ENCODE measurements at places on chromosomes 6 and 20.

- no peak for DNase-seq
Measured at GRCh38 chr6:162773996-162774395, 46.2 kb downstream of the PACRG start.

DNA sequence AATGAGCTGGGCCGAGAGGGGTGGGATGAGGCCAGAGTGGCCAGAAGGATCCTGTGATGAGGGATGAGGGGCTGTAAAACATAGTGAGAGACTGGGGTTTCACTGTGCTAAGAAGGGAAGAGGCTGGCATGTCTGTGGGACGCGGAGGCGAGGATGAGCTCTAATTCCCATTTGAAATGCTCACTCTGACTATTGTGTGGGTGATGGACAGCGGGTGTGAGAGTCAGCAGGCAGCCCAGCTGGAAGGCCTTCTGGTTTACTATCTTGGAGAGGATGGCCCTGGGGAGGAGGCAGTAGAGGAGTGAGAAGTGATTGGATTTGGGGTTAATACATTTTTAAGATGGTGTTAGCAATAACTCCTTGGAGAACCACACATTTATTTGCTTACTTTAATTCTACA lies 9.5 kb upstream of the MICA start:
- DNase-seq = no peak

GRCh38 chr6:33160728-33161344 lies 31.4 kb downstream of the COL11A2 start:
- DNase-seq = no peak

- DNase-seq = no peak
Measured at GRCh38 chr20:41609474-41609873, 8.7 kb downstream of the CHD6 start.

GRCh38 chr6:25682324-25682723 lies 30.3 kb downstream of the SCGN start:
- no peak for DNase-seq

- DNase-seq = no peak
Measured at GRCh38 chr6:3776881-3777507, 25.5 kb upstream of the PXDC1 start.

GRCh38 chr6:52263709-52264540 lies 19.6 kb upstream of the IL17F start:
- peak; percentile 37 for DNase-seq

GRCh38 chr20:18717062-18717461 lies 96.5 kb upstream of the SCP2D1 start:
- DNase-seq = no peak

DNA sequence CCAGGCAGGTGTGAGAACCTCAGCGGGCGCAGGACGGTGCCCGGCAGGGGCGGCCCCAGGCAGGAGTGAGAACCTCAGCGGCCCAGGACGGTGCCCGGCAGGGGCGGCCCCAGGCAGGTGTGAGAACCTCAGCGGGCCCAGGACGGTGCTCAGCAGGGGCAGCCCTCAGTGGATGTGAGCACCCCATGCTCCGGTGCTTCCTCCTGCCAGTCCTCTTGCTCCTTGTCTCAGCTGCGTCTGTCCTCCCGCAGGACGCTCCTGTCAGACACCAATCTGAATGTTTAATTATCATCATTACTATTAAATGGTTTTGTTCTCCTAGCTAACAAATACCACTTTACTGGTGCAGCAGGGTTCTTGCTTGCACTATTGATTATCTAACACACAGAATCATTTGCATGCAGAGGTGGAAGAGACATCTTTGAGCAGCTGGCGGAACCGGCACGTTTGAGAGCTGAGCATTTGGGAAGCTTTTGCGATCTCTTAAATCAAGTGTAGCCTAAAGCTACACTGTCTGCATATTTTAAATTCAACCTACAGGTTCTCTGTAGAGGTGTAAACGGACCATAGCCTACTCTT lies 39.4 kb upstream of the DACT2 start:
- no peak for DNase-seq

- DNase-seq = no peak
Measured at GRCh38 chr20:59787538-59787890, 145.9 kb downstream of the SYCP2 start.

GRCh38 chr20:54043076-54043967 lies 27.1 kb downstream of the BCAS1 start:
- no peak for DNase-seq

DNA sequence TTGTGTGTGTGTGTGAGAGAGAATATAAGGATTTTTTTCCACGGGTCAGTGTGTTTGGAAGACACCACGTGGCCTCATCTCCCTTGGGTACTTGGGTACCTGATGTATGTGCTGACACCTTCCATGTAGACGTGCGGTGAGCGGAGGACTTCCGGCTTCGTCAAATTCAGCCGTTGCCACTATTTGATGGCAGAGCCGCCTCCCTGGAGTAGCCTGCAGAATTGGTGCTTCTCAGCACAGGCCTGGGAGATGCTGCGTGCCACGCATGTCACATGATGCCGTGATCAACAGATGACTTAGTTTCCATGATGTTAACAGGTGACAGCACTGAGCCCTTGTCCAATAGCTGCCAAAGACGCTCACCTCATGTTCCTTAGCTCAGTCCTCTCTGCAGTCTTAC lies 69.4 kb downstream of the CDH4 start:
- no peak for DNase-seq

- no peak for DNase-seq
Measured at GRCh38 chr6:154653853-154654252, 79.4 kb upstream of the SCAF8 start.

DNA sequence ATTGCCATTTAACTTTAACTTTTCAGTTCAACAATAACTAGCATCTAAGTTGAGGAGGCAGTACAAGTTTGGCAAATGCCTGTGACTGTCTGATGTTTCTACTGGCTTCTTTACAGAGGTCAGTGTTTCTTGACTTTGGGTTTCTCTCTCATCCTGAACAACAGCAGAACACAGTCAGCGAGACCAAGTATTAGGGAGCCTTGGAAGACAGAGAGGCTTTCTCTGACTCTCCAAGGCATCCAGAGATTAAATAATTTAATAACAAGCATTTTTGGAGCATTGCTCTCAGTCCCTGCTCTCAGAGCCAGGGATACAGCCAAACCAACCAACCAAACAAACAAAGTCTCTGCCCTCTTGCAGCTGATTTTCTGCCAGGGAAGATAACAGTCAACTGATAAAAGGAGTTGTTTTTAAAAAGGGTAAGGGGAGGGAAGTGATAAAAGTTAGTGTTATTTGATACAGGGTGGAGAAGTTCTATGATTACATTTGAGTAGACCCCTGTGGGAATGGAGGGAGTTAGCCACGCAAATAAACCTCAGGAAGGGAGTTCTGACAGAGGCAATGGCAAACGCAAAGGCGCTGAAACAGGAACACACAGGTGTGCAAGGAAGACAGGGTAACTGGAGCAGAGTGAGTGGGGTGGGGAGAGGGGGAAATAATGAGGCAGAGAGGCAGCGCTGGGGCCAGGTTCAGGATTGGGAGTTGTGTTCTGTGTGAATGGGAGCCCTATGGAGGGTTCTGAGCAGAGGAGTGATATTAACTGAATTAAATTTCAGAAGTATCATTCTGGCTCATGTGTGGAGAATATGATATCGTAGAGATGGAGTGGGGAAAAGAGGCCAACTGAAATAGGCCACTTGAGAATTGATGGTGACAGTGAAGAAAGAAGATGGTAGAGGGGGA lies 55.2 kb downstream of the SEL1L2 start:
- no peak for DNase-seq

DNA sequence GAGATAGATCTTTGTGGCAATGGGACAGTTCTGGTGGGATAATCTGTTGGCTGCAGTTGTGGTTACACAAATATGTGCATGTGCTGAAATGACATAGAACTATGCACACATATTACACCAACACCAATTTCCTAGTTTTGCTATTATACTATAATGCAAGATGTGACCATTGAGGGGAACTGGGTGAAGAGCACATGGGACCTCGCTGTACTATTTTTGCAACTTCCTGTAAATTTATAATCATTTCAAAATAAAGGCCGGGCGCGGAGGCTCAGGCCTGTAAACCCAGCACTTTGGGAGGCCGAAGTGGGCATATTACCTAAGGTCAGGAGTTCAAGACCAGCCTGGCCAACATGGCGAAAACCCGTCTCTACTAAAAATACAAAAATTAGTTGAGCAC lies 8.7 kb downstream of the ARMC12 start:
- no peak for DNase-seq

GRCh38 chr6:109029313-109029712 lies 65.3 kb downstream of the SESN1 start:
- DNase-seq = no peak

- DNase-seq = no peak
Measured at GRCh38 chr20:57647006-57647932, 27.0 kb upstream of the ZBP1 start.

DNA sequence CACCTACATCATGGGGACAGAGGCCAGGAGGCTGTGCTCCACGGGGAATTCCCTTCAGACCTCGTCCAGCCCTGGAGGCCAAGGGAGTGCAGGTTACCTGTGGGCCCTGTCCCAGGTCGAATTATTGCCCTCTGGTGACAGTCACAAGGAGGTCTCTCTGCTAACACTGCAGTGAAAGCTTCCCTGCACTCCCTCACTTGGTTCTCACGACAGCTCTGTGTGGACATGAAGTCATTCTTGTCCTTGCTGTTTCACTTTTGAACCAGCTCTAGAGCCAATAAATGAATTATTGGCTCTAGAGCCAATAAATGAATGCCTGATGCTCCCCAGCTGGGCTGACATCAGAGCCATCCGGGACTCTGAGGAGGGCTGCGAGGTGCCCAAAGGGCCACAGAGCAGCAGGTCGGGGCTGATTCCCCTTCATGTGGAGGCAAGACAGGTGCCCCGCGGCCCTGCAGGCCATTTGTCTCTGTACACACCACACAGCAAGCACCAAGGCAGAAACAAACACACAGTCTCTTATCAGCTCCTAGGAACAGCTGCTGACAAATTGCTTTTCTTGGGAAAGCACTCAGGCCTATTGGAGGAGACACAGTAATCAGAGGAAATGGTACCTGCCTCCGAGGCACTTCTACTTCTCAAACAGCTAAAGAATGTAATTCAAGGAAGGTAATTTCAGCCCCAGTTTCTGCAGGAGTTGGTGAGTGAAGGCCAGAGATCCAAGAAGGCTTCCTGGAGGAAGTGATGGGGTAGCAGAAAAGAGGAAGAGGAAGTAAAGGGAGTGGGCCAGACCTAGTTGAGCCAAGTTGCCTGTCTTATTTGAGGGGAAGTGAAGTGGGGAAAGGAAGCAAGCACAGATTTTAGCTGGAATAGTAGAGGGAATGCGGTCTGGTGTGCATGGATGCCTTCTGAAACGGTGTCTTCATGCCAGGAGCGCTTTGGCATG lies 27.5 kb upstream of the TBXT start:
- no peak for DNase-seq

DNA sequence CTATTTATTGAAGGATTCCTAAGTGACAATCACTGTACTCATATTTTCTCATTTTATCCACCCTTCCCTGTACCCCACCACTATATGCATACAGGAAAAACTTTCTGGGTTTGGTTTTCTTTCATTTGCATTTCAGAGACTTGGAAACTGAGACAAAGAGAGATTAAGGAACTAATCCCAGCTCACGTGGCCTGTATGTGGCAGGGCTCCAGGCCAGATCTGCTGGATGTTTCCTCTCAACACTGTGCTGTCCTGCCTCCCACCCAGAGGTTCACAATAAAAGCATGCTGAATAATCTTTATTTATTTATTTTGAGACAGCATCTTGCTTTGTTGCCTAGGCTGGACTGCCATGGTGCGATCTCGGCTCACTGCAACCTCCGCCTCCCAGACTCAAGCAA lies 50.2 kb downstream of the CEP162 start:
- no peak for DNase-seq

GRCh38 chr6:38320843-38321242 lies 318.9 kb downstream of the BTBD9 start:
- no peak for DNase-seq

DNA sequence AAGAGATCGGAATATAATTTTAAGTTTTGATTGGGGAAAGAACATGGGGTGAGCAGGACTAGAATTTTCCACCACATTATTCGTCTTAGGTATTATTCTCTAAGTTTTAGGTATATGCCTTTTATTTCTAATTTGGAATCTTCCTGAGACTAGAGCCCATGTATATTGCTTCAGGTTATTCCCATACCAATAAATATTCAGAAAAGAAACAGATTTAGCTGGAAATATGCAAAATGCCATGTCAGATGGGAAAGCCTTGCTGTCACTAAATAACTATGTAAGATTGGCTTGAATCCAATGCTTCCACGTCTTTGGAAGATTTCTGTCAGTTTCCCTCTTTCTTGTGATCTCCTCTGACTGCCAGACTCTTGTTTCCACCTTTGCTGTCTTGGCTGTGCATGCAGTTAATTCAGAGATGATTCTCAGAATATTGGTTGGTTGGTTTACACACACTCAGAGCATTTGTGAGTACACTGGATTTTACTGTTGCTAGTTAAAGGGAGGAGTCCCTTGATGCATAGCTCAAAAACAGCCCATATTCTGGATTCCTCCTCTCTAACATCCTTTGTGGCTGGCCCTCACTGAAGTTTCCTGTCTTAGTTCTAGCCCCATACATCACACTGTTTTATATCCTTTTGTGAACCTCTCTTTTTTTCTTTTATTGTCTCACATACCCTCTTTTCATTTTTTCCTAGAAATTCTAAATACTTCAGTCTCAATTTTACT lies 64.3 kb downstream of the GRM1 start:
- no peak for DNase-seq

DNA sequence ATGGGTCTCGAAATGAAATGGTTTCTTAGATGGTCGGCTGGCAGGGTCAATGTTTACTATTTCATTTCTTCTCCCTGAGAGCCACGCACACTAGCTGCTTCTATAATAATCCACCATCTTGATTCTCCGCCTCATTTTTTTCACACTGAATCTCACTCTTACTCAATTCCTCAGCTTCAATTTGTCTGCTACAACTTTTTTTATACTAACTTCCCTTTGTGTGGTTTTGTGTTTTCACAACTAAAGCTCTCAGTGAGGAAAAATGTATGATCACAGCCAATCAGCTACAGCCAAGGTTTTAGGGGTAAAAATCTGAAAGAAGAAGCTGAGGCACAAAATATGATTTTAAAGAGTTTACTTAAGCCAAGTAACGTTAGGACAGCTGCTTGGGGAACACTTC lies 1309.4 kb downstream of the EPHA7 start:
- no peak for DNase-seq

DNA sequence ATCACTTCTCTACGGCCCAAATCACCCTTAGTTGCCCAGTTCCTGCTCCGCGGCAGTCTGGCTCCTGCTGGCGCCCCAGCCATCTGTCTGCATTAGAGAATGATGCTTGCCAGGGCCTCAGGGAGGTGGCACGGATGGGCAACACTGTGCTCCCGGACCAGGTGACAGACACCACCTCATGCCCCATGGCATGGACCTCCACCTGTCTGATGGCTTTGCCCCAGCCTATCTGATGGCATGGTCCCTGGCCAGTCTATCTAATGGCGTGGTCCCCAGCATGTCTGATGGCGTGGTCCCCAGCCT lies 18.8 kb upstream of the MRGBP start:
- no peak for DNase-seq

GRCh38 chr6:52634211-52634610 lies 36.7 kb upstream of the TMEM14A start:
- DNase-seq = no peak

GRCh38 chr6:163010145-163010544 lies 282.4 kb downstream of the PACRG start:
- no peak for DNase-seq

- no peak for DNase-seq
Measured at GRCh38 chr6:112581015-112581414, 233.9 kb downstream of the RFPL4B start.
